ENCODE measurements at places on chromosomes 4 and X. TPM values are rescaled to one million over a fixed set of nuclear protein-coding genes. Genes with fewer than 3 reads are reported as not detected.

DNA sequence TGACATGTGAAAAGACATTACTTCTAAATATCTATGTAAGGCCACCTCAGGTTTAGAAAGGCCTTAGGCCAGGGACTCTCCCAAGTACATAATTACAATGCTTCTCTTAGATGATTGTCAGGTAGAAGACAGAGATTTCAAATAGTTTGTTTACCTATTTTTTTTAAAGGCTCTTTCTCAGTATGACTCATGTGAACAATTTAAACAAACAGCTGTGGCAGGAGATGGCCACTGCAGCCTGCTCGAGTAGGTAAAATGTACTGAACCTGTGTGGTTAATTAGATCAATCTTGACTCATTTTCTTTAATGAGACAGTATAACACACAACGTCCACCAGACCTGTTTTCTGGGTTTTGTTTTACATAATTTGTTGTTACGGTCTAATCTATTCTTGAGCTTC, 50.2 kb downstream of the LEF1 start:
- DNase-seq: no peak

DNA sequence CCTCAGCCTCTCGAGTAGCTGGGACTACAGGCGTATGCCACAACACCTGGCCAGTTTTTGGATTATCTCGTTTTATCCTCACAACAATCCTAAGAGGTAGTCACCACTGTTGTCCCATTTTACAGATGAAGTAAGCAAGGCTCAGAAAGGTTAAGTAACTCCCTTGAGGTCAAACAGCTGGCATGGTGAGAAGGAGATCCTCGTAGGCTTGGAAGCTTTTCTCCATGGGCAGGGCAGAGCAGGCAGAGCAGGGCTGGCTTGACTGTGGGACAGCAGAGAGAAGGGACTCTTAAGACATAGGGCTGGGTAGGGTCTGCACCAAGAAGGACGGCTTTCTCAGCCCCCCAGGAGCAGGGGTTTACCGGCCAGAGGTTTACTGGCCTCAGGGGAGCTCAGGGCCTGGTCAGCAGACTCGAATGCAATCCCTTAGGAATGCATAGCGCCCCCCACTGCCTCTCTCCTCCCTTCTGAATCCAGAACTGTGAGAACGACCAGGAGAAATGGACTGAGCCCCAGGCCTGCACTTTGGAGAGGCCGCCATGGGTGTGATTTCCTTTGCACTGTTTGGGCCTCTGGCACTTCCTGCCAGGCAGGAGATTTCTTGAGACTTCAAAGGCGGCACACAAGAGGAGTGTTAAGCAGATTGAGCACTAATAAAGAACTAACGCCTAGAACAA, 14.0 kb upstream of the CDKN2AIP start:
- DNase-seq: peak; percentile 39

GRCh38 chr4:53498706-53499105, 92.6 kb downstream of the LNX1 start:
- no peak for DNase-seq

ERAS gene
- total RNA-seq: not detected

TENM3 gene
- not detected for total RNA-seq

SH3D19 gene
- not detected for total RNA-seq

KDR gene
- not detected for total RNA-seq

RHOXF2 gene
- total RNA-seq: not detected

MORC4 gene
- 8.6 TPM for total RNA-seq

Measured in activated naive CD8-positive, alpha-beta T cell treated with anti-CD3 and anti-CD28 coated beads, Interleukin-2, amount 10 ng/mL, durations not matched to agents 7 days and 5 days (primary cell).